ENCODE measurements at places on chromosomes 7 and 10.

DNA sequence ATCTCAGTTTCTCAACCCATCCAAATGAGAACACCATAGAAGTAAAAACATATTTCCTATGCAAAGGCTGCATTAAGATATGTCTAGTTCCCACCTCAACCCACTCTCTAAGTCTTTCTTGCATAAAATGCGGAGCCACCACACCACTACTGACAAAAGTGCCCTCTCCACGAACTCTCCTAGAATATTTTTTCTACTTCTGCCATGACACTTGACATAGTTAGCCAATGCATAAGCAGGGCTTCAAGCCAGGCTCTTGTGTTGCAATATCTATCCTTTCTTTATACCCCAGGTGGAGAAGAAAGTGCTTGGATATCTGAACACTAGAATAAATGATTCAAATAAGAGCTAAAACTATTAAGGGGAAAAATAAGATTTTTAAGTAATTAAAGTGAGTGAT, 465.2 kb downstream of the NRG3 start:
- DNase-seq: no peak

DNA sequence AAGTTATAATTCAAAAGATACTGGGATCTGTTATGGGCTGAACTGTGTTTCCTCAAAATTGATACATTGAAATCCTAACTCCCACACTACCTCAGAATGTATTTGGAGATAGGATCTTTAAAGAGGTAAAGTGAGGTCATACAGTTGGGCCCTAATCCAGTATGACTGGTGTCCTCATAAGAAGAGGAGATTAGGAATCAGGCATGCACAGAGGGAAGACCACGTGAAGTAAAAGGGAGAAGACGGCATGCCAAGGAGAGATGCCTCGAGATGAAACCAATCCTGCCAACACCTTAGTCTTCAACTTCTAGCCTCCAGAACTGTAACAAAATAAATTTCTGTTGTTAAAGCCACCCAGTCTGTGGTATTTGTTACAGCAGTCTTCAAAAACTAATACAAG, 5.9 kb upstream of the CFAP69 start:
- DNase-seq: no peak

DNA sequence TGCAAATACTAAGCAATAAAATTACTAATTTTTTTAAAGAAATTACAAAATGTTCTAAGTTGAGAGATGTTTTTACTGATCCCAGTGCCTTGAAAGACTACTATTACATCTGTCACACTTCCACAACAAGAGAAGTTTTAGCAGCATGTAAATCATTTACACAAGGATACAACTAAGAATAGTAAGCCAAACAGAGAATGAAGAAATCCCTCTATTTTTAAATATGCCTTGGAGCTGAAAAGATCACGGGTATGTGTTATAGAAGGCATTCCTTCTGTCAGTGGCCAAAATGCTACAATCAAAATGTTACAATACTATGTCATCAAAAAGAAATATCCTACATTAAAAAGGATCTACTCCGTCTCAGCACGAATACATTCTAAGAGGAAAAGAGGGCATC, 52.6 kb downstream of the LARP4B start:
- DNase-seq: no peak

- no peak for DNase-seq
Measured at GRCh38 chr7:122889116-122889515, 2.9 kb upstream of the CADPS2 start.

GRCh38 chr10:72223743-72224101, 7.6 kb upstream of the ASCC1 start:
- no peak for DNase-seq

DNA sequence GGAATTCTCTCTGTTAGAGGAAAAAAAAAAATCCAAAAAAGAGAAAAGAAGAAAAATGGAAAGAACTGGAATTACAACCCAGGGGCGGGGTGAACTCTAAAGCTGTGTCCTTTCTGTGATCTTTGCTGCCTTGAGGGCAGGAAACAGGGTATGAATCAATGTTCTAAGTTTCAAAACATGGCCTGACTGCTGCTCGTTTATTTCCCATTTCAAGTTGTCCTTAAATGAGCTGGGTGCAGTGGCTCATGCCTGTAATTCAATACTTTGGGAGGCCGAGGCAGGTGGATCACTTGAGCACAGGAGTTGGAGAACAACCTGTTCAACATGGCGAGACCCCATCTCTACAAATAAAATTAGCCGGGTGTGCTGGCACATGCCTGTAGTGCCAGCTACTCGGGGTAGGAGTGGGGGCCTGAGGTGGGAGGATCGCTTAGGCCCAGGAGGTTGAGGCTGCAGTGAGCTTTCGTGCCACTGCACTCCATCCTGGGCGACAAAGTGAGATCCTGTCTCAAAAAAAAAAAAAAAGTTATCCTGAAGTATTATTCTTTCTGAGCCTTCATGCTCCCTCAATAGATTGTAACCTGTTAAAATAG, 24.7 kb upstream of the TFAM start:
- DNase-seq: no peak

DNA sequence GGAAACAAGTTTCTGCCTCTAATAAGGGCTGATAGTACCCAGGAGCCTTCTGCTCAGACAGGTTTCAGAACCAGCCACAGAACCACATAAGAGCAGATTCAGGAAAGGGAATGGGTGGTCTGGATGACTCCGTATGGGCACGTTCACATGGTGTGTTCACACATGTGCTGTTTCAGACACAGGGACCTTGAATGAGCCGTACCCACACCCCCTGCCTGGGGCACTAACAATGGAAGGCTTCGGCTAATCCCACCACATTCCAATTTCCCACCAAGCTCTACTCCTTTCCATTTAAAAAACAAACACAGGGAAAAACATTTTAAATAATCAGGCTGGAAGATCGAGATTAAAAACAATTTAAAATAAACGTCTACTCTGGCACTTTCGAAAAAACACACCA, 217.3 kb downstream of the GRID1 start:
- no peak for DNase-seq

- no peak for DNase-seq
Measured at GRCh38 chr7:158296798-158297104, 290.9 kb downstream of the PTPRN2 start.
